Thyroid gland (tissue), 4 donors: ENCODE measurements at places on chromosomes 5 and 9. TPM values are rescaled to one million over a fixed set of nuclear protein-coding genes. Genes with fewer than 3 reads are reported as not detected.

CD72 gene
- total RNA-seq: 5.8 TPM

PLPPR1 gene
- not detected for total RNA-seq

GRCh38 chr9:128254855-128255759, 20.7 kb downstream of the GOLGA2 start:
- DNase-seq: peak; percentile 62
- no peaks in the 10 kb centered on the region for H3K27me3 ChIP-seq
- H3K27ac ChIP-seq: no peak overlapping the region
- H3K36me3 ChIP-seq: peaks cover 33% of the 10 kb centered on the region

DNA sequence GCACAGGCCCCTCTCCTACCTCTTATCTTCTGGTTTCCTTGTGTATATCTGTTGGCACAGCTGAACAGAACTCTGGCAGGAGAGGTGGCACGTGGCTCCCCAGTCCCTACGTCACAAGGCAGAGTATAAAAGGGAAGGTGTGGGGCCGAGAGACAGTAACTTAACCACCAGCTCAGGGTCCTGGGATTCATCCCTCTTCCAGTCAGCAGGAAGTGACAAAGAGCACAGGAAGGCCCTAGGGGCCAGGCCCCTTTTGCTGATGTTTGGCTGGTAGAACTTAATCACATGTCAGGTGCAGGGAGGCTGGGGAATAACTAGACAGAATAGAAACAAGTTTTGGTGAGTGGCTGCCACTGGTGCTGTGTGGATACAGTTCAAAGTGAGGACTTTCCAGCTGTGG, 4.5 kb upstream of the ICE1 start:
- no peaks in the 10 kb centered on the region for H3K27me3 ChIP-seq
- no peak for DNase-seq
- H3K27ac ChIP-seq: no peak overlapping the region
- no peak overlapping the region for H3K4me3 ChIP-seq
- no peaks in the 10 kb centered on the region for H3K36me3 ChIP-seq
